ENCODE measurements at places on chromosomes 6 and 20.
A peak's percentile ranks its signal among the peaks of the same experiment; 100 is the strongest.

GRCh38 chr6:3355011-3355357 lies 96.2 kb downstream of the PSMG4 start:
- H3K27me3 ChIP-seq: no peaks in the 10 kb centered on the region
- no peaks in the 10 kb centered on the region for H3K36me3 ChIP-seq
- H3K4me3 ChIP-seq: no peak overlapping the region
- H3K4me1 ChIP-seq: peaks cover 6% of the 10 kb centered on the region
- no peak overlapping the region for H3K27ac ChIP-seq
- no peak for DNase-seq

DNA sequence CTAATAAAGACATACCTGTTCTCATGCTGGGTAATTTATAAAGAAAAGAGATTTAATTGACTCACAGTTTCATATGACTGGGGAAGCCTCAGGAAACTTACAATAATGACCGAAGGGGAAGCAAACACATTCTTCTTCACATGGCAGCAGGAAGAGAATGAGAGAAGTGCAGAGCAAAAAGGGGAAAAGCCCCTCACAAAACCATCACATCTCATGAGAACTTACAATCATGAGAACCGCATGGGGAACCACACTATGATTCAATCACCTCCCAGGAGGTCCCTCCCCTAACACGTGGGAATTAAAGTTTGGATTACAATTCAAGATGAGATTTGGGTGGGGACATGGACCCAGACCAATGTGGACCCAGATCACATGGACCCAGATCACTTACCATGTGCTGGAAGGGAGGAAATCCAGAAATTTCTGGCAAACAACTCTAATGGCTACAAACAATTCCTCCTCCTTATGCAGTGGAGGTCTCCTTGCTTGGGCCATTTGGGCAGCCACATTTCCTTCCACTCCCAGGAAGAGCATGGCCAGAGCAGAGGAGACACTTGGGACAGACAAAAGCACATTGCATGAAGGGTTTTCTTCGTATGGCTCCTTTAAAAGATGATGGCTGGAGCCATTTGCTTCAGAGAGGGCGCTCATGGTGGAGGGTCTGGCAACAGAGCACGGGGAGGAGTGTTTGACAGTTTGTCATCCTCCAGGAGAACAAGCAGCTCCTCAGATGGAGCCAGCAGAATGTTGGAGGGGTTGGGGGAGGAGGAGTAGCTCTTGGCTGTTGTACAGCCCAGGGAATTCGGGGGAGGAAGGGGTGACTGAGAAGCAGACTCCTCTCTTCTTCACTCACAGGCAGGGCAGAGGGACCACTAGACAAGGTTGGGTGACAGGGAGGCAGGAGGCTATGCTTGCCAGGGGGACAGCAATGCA lies 30.4 kb downstream of the SERPINB9 start:
- H3K27me3 ChIP-seq: no peaks in the 10 kb centered on the region
- peaks cover 11% of the 10 kb centered on the region for H3K4me1 ChIP-seq
- H3K36me3 ChIP-seq: no peaks in the 10 kb centered on the region
- H3K27ac ChIP-seq: no peak overlapping the region

GRCh38 chr20:33648396-33649004 lies 13.6 kb upstream of the C20orf144 start:
- H3K36me3 ChIP-seq: peaks cover 9% of the 10 kb centered on the region
- no peaks in the 10 kb centered on the region for H3K27me3 ChIP-seq
- DNase-seq: no peak
- no peaks in the 10 kb centered on the region for H3K4me1 ChIP-seq
- no peak overlapping the region for H3K27ac ChIP-seq

- H3K27ac ChIP-seq: no peak overlapping the region
- no peak overlapping the region for H3K4me3 ChIP-seq
- no peak for DNase-seq
- no peaks in the 10 kb centered on the region for H3K4me1 ChIP-seq
Measured at GRCh38 chr6:116316772-116317467, 37.2 kb upstream of the TSPYL1 start.

- DNase-seq: no peak
- no peak overlapping the region for H3K27ac ChIP-seq
- no peaks in the 10 kb centered on the region for H3K27me3 ChIP-seq
- no peaks in the 10 kb centered on the region for H3K36me3 ChIP-seq
Measured at GRCh38 chr6:89927791-89928550, 33.7 kb downstream of the GJA10 start.

GRCh38 chr6:37576336-37576737 lies 76.6 kb upstream of the CCDC167 start:
- H3K4me3 ChIP-seq: no peak overlapping the region
- no peaks in the 10 kb centered on the region for H3K27me3 ChIP-seq
- H3K27ac ChIP-seq: no peak overlapping the region
- DNase-seq: no peak
- H3K4me1 ChIP-seq: no peaks in the 10 kb centered on the region
- no peaks in the 10 kb centered on the region for H3K36me3 ChIP-seq

DNA sequence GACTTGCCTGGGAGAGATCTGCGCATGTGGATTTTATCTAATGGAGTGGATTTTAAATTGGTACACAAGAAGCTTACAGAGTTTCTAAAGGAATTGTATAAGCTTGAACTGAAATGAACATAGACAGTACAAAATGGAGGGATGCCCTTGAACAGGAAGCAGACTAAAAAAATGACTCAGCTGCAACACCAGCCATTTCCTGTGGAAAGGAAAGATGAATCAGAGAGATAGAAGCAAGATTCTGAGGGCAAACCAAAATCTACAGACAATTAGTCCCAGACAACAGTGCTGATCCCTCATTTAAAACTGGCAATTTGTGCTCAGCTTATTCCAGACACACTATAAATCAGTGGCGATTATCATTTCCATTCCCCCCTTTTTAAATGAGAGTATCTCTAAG lies 114.6 kb upstream of the TCF21 start:
- no peaks in the 10 kb centered on the region for H3K27me3 ChIP-seq
- no peak for DNase-seq
- no peak overlapping the region for H3K4me3 ChIP-seq

- H3K4me1 ChIP-seq: peaks cover 14% of the 10 kb centered on the region
- 0 out of 2 replicates have a peak overlapping the region, but pooled peaks have one; percentile 7 for H3K4me3 ChIP-seq
- H3K27me3 ChIP-seq: no peaks in the 10 kb centered on the region
- no peak overlapping the region for H3K27ac ChIP-seq
- no peak for DNase-seq
Measured at GRCh38 chr20:63552481-63553249, 1.3 kb upstream of the FNDC11 start.

- no peak for DNase-seq
- no peaks in the 10 kb centered on the region for H3K27me3 ChIP-seq
- no peak overlapping the region for H3K27ac ChIP-seq
- H3K4me1 ChIP-seq: no peaks in the 10 kb centered on the region
Measured at GRCh38 chr6:112906726-112907125, 559.6 kb downstream of the RFPL4B start.

GRCh38 chr6:3651698-3652229 lies 99.7 kb downstream of the PXDC1 start:
- H3K4me1 ChIP-seq: 0 out of 2 replicates have a peak, but pooled peaks cover 1% of the 10 kb centered on the region
- DNase-seq: no peak
- no peak overlapping the region for H3K4me3 ChIP-seq
- no peaks in the 10 kb centered on the region for H3K27me3 ChIP-seq
- no peaks in the 10 kb centered on the region for H3K36me3 ChIP-seq

GRCh38 chr20:49863666-49864065 lies 51.0 kb downstream of the SLC9A8 start:
- no peak overlapping the region for H3K27ac ChIP-seq
- 0 out of 2 replicates have a peak, but pooled peaks cover 2% of the 10 kb centered on the region for H3K4me1 ChIP-seq
- no peak overlapping the region for H3K4me3 ChIP-seq

DNA sequence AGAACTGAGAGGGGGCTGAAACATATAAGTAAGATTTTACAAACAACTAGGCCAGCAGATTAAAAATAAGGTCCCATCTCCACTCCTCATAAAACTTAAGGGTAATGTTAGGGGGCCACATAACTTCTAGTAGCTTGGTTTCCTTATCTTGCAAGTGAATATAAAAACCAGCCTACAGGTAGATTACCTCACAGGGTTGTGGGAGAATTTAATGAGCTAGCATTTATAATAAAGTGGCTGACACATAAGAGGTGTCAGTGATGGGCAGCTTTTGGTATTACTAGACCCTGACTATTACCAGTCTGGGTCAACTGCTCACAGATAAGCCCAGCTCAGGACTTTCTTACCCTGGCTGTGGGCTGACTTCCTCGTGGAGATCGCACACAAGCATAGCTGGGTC lies 9.2 kb upstream of the PPP1R14C start:
- no peaks in the 10 kb centered on the region for H3K36me3 ChIP-seq
- no peaks in the 10 kb centered on the region for H3K27me3 ChIP-seq
- no peak for DNase-seq
- no peak overlapping the region for H3K4me3 ChIP-seq
- H3K4me1 ChIP-seq: no peaks in the 10 kb centered on the region
- H3K27ac ChIP-seq: no peak overlapping the region

- H3K4me1 ChIP-seq: no peaks in the 10 kb centered on the region
- no peaks in the 10 kb centered on the region for H3K27me3 ChIP-seq
- H3K27ac ChIP-seq: no peak overlapping the region
- no peaks in the 10 kb centered on the region for H3K36me3 ChIP-seq
- no peak overlapping the region for H3K4me3 ChIP-seq
Measured at GRCh38 chr20:38170219-38170825, 5.3 kb upstream of the TGM2 start.

- H3K36me3 ChIP-seq: no peaks in the 10 kb centered on the region
- H3K27me3 ChIP-seq: no peaks in the 10 kb centered on the region
- H3K4me1 ChIP-seq: no peaks in the 10 kb centered on the region
Measured at GRCh38 chr6:129340983-129341382, 369.0 kb downstream of the ARHGAP18 start.

DNA sequence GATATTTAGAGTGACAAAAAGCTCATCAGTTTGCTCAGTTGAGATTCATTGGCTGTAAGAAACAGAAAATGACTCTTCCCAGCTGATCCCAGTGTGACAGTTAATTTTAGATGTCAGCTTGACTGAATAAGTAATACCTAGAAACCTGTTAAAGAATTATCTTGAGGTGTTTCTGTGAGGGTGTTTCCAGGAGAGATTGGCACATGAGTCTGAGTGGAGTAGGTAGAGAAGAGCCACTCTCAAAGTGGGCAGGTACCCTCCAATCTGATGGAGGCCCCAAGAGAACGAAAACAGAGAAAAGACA lies 200.8 kb upstream of the BTBD3 start:
- no peaks in the 10 kb centered on the region for H3K4me1 ChIP-seq
- no peaks in the 10 kb centered on the region for H3K27me3 ChIP-seq
- no peaks in the 10 kb centered on the region for H3K36me3 ChIP-seq
- no peak for DNase-seq
- no peak overlapping the region for H3K27ac ChIP-seq
